ENCODE measurements at places on chromosomes 6 and 20. TPM values are rescaled to one million over a fixed set of nuclear protein-coding genes. Genes with fewer than 3 reads are reported as not detected.

LRRC1 gene
- total RNA-seq = 41.7 TPM

- DNase-seq = no peak
These were observed 205.3 kb downstream of the CD109 start for GRCh38 chr6:73901311-73901710.

GRCh38 chr20:45095805-45096238, 5.1 kb downstream of the KCNS1 start:
- peak; percentile 47 for DNase-seq

- no peak for DNase-seq
These were observed 26.7 kb downstream of the MAN1A1 start for GRCh38 chr6:119322715-119323350.

- DNase-seq = no peak
These were observed 48.8 kb upstream of the SCGN start for GRCh38 chr6:25603251-25603650.

DNA sequence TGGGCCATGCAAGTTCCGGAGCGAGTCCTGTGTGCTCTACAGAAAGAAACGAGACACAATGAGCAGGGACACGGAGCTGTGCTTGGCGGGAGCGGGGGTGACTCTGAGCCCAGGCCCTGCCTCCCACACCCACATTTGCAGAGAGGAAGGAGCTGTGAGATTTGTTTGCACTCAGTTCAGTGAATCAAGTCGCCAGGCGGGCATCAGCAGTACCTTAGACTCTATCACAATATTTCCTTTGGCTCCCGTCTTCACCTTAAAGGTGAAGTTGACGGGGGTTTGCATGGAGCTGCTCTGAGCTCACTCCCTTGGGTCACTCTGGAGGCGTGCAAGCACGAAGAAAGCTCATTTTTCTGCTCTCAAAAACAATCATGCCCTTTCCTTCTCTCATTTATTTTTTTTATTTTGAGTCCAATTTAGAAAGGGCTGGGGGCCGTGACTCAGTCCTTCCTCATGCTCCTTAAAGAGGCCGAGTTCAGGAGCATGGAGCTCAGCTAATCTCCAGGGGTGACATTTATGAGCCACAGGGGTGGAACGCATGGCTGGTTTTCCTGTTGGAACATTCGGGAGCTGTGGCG, 188.2 kb downstream of the NFATC2 start:
- DNase-seq = no peak

- DNase-seq = no peak
These were observed 3.7 kb upstream of the HEBP2 start for GRCh38 chr6:138400326-138400725.

DNA sequence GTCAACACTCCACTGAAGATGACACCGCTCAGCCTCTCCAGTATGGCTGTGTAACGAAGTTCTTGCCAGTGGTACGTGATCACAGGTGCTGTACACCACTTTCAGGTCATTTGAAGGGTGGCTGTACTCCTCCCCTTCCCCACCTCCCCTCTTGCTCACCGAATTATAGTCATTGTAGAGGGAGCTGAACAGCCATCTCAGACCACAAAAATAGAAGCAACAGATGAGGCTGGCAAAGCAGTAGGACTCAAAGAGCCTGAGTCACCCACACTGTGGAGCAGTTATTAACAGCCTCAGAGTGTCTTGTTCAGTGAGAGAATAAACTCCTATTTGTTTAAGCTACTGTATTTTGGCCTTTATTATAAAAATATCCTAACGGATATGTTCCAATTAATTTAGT, 192.5 kb upstream of the MCHR2 start:
- no peak for DNase-seq

DNA sequence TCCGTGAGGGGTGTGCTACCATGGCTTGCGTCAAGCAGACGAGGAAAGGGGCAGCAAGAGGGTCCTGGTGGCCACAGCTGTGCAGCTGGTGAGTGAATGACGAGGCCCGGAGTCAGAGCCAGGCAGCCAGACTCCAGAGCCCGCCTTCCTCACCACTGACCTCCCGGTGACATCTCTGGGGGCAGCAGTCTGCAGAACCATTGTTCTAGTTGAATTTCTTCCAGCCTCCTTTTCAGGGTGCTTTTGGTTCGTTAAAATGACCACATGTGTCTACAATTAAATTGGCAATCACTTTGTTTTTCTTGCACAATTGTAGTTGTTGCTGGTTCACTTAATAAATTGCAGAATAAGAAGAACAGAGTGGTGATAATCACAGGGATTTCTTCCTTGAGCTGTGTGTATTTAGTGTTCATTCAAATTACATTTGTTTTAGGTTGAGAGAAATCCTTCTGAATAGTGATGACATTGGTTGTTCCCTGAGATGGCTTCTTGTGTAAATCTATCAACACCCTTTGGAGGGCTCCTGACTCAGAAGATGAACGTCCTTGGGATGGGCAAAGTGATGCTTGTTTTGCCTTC, 96.4 kb downstream of the TULP4 start:
- DNase-seq = no peak

DNA sequence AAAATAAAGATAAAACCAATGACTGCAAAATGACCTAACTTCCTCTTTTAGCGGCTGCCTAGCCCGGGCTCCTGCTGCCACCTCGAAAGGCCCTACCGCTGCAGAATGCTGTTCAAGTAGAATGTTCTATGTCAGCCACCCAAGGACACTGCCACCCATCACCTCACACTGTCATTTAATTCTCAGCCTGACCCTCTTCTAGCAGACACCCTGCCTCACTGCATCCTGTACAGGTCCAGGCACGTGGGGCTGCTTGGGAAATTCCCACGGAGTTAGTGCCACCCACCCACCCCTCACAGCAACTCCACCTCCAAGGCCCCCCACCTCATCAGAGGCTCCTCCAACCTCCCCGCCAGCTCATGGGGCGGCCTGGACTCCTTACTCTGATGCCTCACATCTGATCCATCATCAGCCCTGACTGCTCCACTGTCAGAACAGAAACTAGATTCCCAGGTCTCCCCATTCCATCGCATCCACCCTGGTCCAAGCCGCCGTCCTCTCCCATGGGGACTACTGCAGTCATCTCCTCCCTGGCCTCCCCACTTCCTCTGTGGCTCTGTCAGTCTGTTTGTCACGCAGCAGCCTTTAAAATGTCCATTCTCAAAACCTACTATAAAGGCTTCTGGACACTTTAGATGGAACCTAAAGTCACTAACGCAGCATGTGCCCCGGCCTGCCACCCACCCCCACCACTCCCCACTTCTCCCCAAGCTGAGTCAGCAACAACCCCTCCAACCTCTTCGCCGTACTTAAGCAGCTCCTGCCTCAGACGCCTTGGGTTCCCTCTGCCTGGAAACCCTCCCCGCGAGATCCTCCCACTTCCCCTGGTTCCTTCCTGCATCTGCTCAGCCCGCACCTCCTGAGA, 17.0 kb downstream of the NFATC2 start:
- DNase-seq = peak; percentile 26

- DNase-seq = no peak
These were observed 18.1 kb downstream of the MTRES1 start for GRCh38 chr6:107045826-107046675.

DNA sequence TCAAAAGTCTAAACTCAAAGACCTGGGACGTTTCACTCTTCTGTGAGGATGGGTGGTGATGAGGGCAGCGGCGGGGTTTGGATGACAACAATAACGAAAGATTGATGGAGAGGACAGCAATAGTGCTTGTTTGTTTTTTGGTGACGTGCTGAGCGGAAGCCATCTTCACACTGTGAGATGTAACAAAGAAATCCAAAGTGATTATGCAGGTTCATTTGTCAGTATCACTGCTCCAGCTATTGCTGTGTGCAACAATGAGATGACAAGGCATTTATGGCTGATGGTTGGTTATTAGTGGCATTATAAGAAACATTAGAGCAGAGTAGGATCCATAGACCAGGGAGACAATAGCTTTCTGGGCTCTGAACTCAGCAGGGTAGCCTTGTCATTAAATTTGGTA, 306.7 kb downstream of the RNF144B start:
- DNase-seq = no peak

DNA sequence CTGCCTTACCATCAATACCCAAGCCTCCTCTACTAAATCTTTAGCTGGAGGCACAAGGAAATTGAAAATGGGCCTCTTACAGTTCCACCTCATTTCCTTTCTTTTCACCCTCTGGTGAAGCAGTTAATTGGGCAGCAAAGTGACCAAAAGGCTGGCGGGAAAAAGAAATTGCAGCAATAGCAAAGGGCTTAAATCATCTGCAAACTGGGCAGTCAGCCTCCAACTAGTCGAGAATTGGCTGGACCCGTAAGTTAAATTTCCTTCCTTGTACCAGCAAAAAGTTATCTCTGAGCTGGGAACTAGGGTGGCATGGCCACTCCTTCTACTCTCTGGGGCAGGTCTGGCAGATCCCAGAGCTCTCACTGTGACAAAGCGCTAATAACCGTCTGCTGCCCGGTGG, 33.5 kb downstream of the GHRH start:
- DNase-seq = no peak

All from thyroid gland (tissue), 4 donors.